Fibroblast of skin of left quadriceps (primary cell): ENCODE measurements at places on chromosomes 16 and 17.

DNA sequence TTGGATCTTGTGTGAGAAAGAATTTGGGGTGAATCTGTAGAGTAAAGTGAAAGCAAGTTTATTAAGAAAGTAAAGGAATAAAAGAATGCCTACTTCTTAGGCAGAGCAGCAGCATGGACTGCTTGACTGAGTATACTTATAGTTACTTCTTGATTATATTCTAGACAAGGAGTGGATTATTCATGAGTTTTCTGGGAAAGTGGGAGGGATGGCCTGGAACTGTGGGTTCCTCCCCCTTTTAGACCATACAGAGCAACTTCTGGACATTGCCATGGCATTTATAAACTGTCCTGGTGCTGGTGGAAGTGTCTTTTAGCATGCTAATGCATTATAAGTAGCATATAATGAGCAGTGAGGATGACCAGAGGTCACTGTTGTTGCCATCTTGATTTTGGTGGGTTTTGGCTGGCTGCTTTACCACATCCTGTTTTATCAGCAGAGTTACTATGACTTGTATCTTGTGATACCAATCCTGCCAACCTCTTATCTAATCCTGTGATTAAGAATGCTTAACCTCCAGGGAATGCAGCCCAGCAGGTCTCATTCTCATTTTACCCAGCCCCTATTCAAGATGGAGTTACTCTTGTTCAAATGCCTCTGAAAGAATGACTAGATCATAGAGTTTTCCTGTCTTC lies 58.7 kb downstream of the HSD17B2 start:
- DNase-seq = no peak

DNA sequence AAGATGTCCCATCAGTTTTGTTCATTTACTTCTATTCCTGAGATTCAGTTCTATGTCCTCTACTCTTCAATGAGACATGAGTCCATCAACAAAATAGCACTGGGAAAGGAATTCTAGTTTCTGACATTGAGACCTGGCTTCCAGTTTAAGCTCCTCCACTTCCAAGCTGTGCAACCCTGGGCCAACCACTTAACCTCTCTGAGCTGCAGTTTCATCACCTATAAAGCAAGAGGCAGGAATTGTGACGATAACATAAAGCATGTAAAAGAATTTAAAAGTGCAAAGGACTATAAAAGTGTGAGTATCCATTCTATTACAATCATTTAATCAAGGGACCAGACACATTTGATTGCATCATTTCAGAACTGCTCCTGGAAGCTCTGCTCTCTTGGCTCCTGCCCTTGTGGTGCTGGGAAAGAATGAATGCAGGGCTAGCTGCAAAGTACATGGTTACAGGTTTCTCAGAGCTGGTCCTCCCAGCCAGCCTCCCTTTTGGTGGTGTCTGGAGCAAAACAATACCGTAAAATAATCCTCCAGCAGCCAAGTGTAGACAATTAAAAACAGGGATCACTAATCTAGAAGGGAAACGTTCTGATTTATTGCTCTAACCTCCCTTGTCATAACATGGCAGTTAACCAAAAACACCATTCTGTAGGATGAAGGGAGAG lies 113.9 kb downstream of the VPS53 start:
- peak; percentile 83 for DNase-seq

GRCh38 chr16:79602628-79603014 lies 2.1 kb upstream of the MAF start:
- no peak for DNase-seq

DNA sequence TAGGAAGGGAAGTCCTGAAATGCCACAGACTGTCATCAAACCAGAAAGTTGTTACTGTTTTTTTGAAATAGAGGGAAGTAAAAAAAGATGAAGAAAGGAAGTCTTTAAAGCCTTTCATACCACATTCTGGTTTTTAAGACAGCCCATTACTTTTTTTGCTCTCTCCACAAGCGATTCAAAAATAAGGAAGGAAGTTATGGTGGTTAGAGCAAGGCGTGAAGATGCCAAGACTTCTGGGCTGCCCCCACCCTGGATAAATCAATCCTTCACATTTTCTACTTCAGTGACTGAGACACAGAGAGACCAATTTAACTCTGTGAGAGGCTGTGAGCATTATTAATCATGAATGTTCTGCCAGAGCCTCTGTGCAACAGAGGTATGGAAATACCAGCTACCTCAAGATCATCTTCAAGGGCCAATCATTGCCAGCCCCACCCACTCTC lies 82.3 kb upstream of the BCAR1 start:
- no peak for DNase-seq

DNA sequence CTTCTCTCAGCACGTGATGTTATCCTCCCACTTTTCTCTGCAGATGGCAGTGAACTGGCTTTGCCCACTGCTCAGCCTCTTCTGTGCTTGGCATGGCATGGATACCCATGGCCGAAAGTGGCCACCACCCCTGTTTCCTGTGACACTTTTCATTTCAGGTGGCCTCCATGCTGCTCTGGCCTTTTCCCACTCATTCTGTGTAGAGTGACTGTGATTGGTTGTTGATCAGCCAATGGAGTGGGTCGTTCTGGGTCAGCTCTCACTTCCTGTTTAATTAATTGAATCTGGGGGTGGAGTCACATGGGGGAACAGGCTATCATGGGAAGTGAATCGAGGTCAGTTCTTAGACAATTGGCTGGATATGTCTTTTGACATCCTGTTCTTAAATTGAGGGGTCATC lies 350.1 kb upstream of the EEF2KMT start:
- DNase-seq = no peak

DNA sequence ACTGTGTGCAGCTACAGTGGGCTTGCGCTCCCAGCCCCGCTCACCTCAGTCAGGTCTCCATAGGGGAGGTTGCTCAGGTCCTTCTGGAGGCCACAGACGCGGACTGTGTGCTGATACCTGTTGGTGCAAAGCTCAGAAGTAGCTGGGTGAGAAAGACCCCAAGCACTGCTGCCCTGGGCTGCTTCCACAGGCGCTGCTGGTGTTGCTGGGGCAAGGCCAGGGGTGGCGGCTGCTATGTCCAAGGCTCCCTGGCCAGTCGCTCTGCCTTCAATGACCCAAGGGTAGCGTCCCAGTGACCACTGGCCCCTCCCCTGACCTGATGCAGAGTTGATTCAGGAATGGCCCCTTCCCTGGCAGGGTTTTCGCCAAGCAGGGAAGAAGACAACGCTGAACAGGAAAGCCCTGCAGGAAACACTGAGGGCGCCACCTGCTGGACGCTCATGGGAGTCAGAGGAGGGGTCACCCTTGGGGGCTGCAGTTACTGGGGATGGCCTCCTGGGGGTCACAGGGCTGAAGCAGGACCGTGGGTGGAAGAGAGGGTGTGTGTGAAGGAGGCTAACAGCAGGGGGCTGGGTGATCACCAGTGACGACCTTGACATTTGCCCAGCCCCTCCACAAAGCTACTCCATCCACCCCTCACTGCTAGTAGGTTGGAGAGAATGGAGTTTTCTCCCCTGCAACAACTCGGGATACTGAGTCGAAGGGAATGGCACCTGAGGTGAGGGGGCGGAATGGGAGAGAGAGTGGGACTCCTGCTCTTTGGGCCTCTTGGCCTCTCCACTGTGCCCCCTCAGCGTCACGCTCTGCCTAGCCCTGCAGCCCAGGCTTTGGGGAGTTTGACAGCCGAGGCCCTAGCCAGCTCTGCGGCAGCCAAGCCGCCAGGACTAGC lies 38.3 kb downstream of the ABCC12 start:
- DNase-seq = no peak

DNA sequence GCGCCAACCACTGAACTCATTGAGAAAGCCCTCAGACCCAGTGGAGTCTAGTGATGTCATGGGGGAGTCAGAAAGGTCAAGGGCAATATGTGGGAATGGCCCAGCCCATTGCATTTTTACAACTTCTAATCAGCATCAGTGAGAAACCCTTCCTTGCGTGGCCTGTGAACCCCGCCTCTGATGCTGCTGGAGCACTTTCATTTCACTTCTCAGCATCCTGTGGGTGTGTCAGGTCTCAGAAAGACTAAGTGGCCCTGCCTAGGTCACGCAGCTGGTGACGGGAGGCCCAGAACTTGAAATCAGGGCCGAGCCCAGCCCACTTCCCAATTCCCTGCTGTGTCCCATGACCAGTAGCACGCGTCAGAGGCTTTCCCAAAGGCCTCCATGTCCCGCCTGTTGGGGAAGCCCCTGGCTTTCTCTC lies 6.1 kb downstream of the DNAI2 start:
- no peak for DNase-seq

DNA sequence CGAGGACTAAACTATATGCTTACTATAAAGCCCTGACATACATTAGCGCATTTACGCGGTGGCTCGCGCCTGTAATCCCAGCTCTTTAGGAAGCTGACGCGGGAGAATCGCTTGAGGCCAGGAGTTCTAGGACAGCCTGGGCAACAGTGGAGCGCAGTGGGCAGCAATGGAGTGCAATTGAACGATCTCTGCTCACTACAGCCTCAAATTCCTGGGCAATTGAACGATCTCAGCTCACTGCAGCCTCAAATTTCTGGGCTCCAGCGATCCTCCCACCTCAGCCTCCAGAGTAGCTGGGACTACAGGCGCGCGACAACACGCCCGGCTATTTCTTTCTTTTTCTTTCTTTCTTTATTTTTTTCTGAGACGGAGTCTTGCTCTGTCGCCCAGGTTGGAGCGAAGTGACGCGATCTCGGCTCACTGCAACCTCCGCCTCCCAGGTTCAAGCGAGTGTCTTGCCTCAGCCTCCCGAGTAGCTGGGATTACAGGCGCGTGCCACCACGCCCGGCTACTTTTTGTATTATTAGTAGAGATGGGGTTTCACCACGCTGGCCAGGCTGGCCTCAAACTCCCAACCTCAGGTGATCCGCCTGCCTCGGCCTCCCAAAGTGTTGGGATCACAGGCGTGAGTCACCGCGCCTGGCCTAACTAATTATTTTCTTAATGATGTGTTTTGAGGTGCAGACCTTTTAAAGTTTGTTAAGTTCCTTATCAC lies 506 bp upstream of the COG7 start:
- no peak for DNase-seq

- DNase-seq = peak; percentile 20
Observed at GRCh38 chr17:48100591-48101011, 677 bp downstream of the CBX1 start.

DNA sequence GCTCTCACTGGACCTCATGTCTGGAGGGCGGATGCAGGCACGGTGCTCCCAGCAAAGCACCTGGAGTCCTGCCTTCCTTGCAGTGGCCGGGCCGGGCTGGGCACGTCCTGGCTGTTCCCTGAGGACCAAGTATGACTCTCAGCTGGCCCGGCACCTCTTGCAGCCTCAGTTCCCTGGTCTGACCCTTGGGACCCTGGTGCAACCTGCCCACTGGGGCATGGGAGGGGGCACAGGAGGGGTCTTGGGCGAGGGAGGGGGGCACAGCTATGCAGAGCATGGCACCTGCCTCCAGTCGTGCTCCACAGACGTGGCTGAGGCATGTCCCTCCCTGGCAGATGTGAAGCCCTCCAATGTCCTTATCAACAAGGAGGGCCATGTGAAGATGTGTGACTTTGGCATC lies 19.6 kb downstream of the MAP2K3 start:
- no peak for DNase-seq

GRCh38 chr16:52570495-52571091 lies 23.6 kb upstream of the TOX3 start:
- no peak for DNase-seq

DNA sequence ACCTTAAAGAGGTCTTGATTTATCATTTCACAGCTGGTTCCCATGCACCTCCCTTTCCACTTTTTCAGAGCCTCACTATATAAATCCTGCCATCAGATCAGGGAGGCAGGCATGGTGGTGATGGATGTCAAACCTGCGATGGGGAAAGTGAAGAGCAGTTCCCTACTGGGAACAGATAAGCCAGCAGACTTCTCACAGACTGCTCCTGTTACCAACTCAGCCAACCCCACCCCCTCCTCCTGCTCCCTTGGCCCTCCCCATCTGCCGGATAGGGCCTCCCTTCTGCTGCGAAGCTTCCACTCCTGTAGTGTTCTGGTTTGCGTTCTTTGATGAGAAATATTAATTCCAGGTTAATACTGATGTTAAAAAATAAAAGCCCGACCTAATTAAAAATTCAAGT lies 232.1 kb downstream of the STX8 start:
- no peak for DNase-seq

DNA sequence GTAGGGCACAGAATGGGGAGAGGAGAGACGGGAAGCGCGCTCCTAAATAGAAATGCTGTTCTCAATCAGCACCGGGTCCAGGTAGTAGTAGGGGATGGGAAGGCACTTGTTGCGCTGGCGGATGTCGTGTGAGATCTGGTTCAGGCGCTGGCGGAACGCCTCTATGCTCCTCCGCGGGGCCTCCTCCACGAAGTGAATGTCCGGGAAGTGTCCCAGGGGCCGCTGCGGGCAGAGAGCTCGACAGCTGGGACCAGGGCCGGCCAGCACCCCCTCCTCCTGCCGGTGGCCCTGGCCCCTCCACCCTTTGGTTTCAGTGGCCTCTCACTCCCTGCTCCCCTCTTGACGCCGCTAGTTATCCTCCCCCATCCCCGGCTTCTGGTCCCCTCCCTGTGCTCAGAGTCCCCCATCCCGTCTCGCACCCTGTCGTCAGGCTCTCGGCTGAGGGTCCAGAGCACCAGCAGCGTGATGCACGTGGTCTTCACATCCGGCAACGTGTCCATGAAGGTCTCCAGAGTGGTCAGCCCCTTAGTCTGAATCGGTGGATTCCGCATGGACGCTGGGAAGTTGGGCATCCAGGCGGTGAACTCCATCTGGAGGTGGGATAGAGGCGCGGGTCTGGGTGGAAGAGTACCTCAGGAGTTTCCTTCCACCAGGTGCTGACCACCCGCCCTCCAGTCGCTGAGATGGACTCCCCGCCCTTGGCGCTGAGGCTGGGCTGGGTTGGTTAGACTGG lies 14.6 kb downstream of the ALOX12B start:
- no peak for DNase-seq

DNA sequence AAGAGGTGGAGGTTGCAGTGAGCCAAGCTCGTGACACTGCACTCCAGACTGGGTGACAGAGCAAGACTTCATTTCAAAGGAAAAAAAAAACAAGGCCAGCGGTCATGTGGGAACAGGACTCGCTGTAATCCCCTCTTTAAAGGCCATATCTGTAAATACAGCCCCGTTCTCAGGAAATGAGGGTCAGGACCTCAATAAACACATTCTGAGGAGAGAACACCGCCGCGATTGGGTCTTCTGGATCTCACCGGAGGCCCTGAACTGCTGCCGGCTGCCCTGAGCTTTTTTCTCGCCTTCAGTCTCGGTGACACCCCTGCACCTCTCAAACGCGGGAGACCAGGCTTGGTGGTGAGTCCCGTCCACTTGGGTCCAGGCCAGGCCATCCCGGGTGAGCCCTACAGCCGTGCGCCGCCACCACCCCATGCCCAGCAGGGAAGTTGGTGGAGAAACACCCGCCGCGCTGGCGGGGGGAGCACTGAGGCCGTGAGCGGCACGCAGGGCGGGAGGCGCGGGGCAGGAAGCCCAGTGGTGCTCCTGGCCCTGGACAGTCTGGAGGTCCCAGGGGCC lies 28.4 kb downstream of the SLC25A10 start:
- no peak for DNase-seq

GRCh38 chr16:89135971-89136765 lies 35.4 kb upstream of the CDH15 start:
- DNase-seq = no peak

DNA sequence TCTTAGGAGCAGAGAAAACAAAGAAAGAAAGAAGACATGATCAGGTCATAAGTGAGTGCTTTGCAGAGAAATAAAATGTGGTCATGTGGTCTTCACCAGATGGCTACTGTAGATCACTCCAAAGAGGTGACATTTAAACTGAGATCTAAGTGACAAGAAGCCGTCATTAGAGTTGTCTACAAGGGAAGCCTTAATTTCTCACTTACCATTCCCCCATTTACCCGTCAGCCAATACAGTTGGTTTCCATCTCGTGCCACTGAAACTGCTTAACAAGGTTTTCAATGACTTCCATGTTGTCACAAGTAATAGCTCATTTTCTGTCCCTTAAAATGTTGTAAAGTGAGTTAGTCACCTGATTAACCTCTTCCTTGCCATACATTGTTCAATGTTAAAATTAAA lies 6.4 kb upstream of the LYRM9 start:
- DNase-seq = no peak

- DNase-seq = no peak
Observed at GRCh38 chr17:66957951-66958579, 6.4 kb upstream of the CACNG4 start.
